ENCODE measurements at places on chromosomes 3 and 15. TPM values are rescaled to one million over a fixed set of nuclear protein-coding genes. Genes with fewer than 3 reads are reported as not detected.
A peak's percentile ranks its signal among the peaks of the same experiment; 100 is the strongest.

DNA sequence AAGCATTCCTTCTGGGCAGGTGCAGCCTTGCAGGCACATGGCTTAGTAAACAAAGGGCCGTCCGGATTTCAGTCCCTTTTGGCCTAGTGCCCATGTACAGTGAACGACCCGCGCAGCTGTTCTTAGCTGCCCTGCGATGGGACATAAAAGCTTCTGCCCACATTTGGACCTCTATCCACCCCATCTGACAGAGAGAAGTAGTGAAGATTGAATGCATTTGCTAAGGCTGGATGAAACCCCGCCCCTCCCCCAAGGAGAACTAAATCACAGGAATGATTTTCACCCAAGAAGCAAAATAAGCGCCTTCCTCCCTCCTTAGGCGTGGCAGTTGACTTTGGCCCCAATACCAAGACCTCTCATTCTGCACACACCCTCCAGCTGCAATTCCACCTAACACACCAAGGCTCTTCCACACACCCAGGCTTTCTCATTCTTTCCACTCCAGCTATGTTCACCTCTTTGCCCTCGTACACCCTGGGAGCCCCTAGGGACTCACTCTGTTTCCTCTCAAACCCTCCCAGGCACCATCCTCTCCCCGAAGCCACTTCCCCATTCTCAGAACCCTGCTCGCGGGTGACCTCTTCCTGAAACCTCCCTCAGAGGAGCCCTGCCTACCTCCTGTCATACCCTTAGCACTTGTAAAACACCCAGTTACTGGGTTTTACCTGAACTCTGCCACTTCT is 14.1 kb upstream of the HRH1 start:
- peaks cover 26% of the 10 kb centered on the region for H3K4me1 ChIP-seq
- H3K27me3 ChIP-seq: no peaks in the 10 kb centered on the region
- peak overlapping the region; percentile 52 for H3K4me3 ChIP-seq
- H3K27ac ChIP-seq: peak overlapping the region; percentile 46
- peaks cover 16% of the 10 kb centered on the region for H3K36me3 ChIP-seq

ZBTB47 gene
- 6.0 TPM for total RNA-seq

CTXND1 gene
- total RNA-seq: not detected

ARPP21 gene
- total RNA-seq: not detected

DNA sequence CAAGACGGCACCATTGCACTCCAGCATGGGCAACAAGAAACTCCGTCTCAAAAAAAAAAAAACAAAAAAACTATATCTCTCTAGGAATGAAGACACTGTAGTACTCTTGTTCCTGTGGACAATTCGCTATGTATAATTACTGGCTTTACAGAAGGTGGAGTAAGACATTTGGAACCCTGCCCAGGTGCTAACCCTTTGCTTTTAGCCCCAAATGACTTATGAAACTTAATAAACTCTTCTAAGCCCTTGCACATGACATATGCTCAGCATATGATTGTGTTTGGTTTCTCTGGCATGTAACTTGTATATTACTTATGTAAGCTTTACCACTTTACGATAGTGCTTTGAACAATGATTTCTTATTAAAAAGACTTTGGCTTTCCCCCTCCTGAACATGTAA is 27.3 kb upstream of the PRTG start:
- H3K4me3 ChIP-seq: no peak overlapping the region
- no peaks in the 10 kb centered on the region for H3K27me3 ChIP-seq
- DNase-seq: no peak
- H3K36me3 ChIP-seq: no peaks in the 10 kb centered on the region
- H3K4me1 ChIP-seq: no peaks in the 10 kb centered on the region

GLDN gene
- total RNA-seq: not detected

DNA sequence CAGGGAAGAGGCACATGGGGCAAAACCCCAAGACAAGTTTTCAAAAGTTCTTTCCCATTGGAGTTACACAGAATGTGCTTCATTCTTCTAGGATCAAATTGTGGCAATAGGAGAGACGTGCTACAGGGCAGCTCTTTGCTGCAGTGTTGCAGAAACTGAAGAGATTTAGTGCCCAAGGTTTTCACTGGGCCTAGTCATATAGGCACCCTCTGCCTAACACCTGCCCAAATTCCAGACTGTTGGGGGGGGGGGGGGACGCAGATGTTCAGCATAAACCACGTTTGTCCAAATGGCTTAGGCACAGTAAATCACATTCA is 346.8 kb upstream of the ZNF717 start:
- H3K4me1 ChIP-seq: no peaks in the 10 kb centered on the region
- no peaks in the 10 kb centered on the region for H3K27me3 ChIP-seq
- no peak for DNase-seq
- H3K36me3 ChIP-seq: no peaks in the 10 kb centered on the region

ECE2 gene
- total RNA-seq: not detected

GP5 gene
- total RNA-seq: 0.21 TPM

DNA sequence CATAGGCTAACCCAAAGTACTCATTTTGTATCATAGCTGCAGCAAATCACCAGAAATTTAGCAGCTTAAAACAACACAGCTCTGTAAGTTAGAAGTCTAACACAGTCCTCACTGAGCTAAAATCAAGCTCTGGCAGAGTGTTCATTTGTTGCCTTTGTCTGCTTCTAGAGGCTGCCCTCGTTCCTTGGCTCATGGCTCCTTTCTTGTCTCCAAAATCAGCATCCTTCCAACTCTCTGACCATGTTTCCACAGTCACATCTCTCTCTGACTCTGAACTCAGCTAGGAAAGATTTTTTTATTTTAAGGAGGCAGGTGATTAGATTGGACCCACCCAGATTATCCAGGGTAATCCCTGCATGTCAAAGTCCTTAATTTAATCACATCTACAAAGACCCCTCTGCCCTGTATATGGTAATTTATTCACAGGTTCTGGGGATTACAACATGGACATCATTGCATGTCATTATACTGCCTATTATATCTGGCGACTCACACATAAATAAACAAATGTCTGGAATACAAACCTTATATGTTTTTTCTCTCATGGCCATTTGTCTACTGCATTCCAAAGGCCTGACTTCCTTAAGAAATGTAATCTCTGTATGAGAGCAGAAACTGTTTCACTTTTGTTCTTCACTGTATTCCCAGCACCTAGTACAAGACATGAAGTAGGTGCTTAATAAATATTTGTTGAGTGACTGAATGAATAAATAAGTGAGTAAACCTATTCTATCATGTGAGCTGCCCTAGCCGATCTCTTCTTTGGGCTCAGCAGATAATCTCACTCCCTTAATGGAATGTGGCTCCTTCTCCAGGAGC is 15.1 kb upstream of the UACA start:
- H3K4me1 ChIP-seq: peaks cover 41% of the 10 kb centered on the region
- H3K27ac ChIP-seq: no peak overlapping the region
- DNase-seq: no peak

GRCh38 chr3:112974178-112974517 is 755 bp downstream of the CD200R1 start:
- H3K27ac ChIP-seq: no peak overlapping the region
- H3K4me1 ChIP-seq: no peaks in the 10 kb centered on the region
- DNase-seq: no peak
- H3K4me3 ChIP-seq: no peak overlapping the region
- peaks cover 14% of the 10 kb centered on the region for H3K27me3 ChIP-seq
- H3K36me3 ChIP-seq: no peaks in the 10 kb centered on the region
